Activated T-helper 1 cell treated with Interleukin-2 at 50 U/mL for 16 hours (primary cell): ENCODE measurements at places on chromosomes 7 and 10.

GRCh38 chr7:12550956-12551355, 19.6 kb upstream of the SCIN start:
- no peak for DNase-seq

DNA sequence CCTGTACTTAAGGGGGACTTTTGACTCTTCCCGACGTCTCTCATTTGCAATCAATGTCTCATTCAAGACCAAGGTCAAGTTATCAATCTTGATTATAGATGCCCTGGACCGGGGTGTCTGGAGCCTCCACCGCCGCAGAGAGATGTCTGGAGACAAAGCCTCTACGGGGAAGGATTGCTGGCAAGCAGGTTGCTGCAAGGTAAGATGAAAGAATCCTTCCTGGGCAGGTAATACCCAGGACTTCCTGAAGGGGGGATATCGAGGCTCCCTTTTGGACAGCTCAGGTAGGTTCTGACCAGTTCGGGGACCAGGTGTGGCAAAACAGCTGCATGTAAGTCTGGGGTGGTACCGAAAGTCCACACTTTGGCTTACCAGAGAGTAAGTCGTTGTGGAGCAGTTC, 12.5 kb upstream of the CUX1 start:
- no peak for DNase-seq

- DNase-seq, result no peak
Observed at GRCh38 chr10:28734938-28735759, 57.8 kb downstream of the BAMBI start.

GRCh38 chr10:101848408-101848807, 4.8 kb upstream of the KCNIP2 start:
- DNase-seq, result no peak

GRCh38 chr7:24609059-24609458, 35.8 kb downstream of the PALS2 start:
- no peak for DNase-seq

DNA sequence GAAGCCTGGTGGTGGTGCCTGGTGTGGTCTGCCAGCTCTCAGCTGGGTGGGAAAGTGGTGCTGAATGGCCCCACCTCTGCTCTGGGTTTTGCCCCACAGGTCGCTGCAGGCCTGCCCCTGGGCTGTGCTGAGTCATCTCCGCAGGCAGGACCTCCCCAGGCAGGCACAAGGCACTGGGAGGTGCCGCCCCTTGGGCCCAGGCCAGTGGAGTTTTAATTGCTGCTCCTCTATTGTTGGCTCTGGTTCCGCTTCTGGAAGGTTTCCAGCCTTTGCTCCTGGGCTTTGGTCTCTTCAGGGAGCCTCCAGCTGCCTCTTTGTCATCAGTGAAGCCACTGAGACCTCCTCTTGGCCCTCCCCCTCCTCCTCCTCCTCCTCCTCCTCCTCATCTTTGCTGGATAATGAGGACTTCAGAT, 180.3 kb upstream of the GRB10 start:
- no peak for DNase-seq

GRCh38 chr10:57142925-57143576, 782.0 kb upstream of the ZWINT start:
- DNase-seq, result no peak

- no peak for DNase-seq
Observed at GRCh38 chr10:50636618-50637579, 13.1 kb upstream of the SGMS1 start.

DNA sequence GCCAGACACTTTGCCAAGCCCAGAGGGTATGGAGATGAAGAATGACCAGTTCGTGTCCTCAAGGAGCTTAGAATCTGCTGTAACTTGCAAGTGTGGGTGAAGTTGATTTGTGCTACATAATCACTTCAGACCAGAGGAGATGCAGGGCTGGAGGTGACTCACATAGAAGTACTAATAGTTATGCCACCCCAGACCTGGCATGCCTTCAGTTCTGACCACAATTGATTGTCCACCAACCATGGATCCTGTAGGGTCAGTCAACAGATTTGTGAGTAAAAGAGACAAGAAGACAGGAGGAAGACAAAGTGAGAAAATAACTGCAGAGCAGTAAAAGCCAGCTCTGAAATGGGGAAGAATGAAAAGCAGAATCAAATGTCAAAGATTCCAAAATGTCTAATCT, 51.2 kb upstream of the BMPER start:
- no peak for DNase-seq

DNA sequence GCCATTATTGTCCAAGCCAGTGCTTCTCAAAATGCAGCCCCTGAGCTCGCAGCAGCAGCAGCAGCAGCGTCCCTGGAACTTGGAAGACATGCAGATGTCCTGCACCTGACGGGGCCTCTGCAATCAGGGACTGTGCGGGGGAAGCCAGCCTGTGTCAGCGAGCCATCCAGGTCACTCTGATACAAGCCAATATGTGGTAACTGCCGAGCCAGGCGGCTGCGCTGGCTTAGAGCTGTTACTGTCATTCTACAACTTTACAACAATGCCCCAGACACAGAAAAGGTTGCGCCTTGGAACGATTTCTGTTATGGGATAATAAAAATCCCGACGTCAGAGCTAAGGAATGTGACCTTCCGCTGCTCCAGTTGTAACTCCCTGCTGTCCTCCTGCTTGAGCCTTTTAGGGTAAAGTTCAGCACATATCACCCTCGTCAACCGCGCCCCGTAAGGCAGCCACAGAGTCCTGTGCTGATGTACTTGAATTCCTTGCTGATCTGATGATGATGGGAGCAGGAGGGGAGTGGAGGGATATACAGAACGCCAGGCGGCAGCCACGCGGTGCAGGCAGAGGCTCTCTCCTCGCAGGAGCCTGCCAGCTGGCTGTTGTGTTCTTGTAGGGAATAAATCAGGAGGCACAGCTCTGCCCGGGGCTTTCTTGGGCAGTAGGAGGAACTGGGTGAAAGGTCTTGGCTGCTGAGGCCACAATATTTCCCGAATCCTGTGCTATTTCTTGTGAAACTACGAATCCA, 20.0 kb upstream of the CRYGN start:
- no peak for DNase-seq
